ENCODE measurements at places on chromosomes 16 and 17.

DNA sequence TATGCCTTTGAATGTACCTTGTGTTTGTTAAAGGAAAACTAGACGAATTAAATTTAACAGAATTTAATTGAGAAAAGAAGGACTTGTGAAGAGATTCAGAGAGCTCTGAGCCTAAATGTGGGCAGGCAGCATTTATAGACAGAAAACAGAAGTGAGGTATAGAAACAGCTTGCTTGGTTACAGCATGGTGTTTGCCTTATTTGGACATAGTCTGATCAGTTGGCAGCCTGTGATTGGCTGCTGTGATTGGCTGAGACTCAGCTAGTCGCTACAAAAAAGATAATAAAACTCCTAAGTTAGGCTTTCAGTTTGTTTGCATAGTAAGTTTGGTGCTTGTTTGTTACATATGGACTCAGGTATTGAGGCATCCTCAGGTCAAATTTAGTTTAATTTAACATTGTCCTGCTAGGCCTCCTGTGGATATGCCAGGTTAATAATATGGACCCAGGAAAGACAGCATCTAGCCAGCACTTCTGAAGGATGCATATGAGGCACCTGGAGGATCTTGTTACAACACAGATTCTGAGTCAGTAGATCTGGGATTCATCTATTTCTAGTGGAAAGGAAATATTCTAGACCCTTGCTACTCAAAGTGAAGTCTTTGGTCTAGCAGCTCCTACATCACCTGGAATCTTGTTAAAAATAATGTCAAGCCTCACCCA is 43.4 kb downstream of the SLFN5 start:
- no peak for DNase-seq

GRCh38 chr17:64067657-64068056 is 47.2 kb upstream of the ICAM2 start:
- no peak for DNase-seq

DNA sequence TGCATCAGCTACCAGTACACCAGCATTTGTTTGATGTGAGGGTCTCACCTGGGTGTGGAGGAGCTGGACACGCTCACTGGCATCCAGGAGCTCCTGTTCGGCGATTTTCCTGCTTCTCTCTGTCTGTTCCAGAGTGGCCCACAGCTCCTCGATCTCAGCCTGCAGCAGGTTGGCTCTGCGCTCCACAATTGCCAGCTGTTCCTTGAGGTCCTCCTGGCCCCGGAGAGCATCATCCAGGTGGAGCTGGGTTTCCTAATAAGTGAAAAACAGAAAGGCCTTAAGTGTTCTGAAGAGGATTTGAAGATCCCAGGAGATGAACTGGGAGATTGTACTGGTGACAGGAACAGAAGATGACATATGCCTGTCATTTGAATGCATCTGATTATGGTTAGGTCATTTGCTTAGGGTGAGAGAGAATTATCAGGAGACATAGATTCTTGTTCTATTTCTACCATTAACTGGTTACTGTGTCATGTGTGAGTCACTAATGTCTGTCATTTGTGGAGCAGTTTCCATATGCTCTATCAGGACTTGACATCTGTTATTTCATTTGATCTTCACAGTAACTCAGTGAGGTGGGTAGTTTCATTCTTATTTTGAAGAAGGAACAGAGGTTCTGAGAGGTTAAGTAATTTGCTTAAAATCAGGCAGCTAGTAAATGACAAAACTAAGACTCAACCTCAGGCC is 21.5 kb upstream of the MYH13 start:
- DNase-seq = no peak

DNA sequence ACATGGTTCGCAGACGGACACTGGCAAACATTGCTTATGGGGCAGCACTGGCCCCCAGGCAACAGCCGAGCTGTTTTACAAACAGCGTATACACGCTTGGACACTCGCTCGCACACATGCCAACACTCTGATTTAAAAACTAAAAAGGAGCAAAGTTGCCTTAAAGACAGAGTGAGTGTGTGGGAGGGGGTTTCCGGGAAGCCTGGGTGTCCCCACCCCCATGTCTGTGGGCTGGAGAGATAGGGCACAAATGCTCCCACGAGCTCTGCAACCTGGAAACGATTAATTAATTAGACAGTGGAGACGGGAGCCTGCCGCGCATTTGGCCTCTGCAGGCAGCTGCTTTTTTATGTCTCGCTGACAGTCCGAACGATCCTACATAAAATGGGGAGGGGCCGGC is 107.9 kb upstream of the ZNF469 start:
- DNase-seq = no peak

GRCh38 chr17:50749245-50749644 is 18.1 kb downstream of the ANKRD40CL start:
- no peak for DNase-seq

DNA sequence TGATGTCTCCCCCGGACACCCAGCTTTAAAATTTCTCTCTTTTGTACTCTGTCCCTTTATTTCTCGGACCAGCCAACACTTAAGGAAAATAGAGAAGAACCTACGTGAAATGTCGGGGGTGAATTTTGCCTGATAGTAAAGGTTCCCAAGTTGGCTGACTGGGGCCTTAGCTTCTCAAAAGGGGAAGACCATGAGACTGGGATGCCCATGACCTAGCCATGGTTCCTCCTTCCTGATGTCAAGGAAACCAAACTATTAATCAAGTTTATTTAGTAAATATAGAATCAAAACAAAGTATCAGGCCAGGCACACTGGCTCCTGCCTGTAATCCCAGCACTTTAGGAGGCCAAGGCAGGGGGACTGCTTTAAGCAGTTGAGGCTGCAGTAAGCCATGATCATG is 2.4 kb upstream of the EIF1 start:
- DNase-seq = no peak

- DNase-seq = no peak
Measured at GRCh38 chr17:61238455-61238933, 161.1 kb upstream of the TBX2 start.

DNA sequence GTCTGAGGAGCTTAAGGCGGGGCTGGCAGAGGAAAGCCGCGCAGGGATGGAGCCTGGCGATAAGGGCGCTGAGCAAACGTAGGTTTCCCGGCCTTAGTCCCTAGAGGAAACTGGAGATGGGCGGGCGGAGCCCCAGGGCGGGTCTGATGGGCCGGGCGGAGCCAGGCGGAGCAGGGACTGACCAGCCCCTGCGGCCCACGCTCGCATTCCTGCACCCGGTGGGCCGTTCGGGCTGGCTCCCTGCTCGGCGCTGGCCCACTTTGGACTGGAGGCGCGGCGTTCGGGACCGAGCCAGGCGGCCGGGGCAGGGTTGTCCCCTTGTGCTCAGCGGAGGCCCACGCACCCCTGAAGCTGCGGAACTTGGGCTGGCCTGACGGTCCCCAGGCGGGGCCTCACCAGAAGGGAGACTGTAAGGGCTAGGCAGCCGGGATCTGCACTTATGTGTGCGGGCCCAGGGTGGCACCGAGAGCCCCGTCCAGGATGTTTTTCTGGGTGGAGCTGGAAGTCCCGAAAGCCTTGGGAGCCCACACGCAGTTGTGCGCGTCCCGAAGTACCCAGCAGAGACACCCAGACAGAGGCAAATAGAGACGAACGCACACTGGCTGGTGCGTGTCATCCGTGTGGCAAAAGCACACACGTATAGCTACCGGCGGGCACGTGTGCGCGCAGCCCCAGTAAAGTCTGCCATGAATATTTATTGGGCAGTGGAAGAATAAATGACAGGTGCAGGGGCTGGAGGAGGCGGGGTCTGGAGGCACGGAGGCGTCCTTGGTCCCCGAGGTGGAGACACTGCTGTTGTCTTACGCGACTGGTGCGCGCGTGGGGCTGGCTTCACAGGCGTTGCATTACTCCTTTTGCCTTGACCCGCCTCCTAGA is 1.4 kb downstream of the PYDC1 start:
- DNase-seq = no peak

- no peak for DNase-seq
Measured at GRCh38 chr16:70407811-70408274, 31.1 kb downstream of the ST3GAL2 start.

DNA sequence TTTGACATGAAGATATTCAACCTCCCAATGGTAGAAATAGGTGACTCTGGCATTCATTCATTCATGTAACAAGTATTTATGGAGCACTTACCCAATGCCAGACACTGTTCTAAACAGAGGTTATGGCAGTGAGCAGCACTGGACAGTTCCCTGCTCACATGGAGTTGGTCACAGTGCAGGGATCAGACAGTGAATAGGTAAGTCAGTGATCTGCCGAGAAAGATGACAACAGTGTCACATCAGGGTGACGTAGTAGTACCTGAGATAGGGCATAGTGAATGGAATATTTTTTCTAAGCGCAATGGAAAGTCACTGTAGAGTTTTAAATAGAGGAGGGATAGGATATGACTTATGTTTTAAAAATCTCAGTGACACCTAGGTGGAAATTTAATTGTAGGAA is 791.4 kb upstream of the RBFOX1 start:
- no peak for DNase-seq

GRCh38 chr16:6249863-6250262 is 1082.8 kb upstream of the RBFOX1 start:
- DNase-seq = no peak

GRCh38 chr16:85357924-85358505 is 245.7 kb upstream of the CIBAR2 start:
- DNase-seq = no peak

- DNase-seq = no peak
Measured at GRCh38 chr17:1153795-1154546, 25.8 kb downstream of the ABR start.

GRCh38 chr17:81254955-81255717 is 16.0 kb downstream of the NDUFAF8 start:
- DNase-seq = no peak

GRCh38 chr16:49027420-49027819 is 254.2 kb downstream of the CBLN1 start:
- DNase-seq = no peak

GRCh38 chr16:25966172-25967097 is 274.7 kb downstream of the HS3ST4 start:
- no peak for DNase-seq

GRCh38 chr16:19713697-19714096 is 4.3 kb downstream of the KNOP1 start:
- no peak for DNase-seq

- no peak for DNase-seq
Measured at GRCh38 chr17:64632194-64632593, 29.9 kb downstream of the SMURF2 start.

DNA sequence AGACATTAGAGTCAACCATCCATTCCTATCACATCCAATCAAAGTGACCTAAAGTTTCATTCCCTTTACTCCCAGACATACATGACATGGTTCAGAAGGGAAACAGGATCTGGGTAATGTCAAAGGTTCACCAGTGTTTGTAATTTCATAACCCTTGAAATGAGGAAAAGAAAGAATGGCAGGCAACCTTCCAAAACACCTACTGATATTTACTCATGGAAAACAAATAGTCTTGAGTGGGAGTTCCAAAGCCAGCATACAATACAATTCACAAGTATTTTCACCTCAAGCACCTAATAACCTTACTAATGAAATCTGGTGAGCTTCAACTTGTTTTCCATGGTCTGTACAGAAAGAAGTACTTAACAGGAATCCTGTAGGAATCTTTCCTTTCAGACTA is 72.5 kb upstream of the AXIN2 start:
- DNase-seq = no peak

- DNase-seq = no peak
Measured at GRCh38 chr16:74577882-74578366, 29.0 kb downstream of the GLG1 start.

DNA sequence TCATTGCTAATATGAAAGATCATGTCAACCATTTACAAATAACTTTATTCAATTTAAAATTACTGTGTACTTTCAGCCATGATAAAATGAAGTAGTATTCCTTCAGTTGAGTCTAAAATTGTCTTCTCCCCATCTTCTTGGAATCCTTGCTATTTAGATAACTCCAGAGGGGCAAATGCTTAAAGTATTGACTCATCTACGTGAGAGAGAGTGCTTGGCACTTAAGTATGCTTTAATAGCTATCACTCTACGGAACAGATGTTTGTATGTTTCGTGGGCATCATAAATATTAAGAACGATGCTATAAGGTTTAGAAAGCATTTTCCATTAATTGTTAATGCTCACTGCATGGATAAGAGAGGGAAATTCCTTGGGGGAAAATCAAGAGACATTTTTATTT is 69.3 kb upstream of the MED13 start:
- DNase-seq = no peak

DNA sequence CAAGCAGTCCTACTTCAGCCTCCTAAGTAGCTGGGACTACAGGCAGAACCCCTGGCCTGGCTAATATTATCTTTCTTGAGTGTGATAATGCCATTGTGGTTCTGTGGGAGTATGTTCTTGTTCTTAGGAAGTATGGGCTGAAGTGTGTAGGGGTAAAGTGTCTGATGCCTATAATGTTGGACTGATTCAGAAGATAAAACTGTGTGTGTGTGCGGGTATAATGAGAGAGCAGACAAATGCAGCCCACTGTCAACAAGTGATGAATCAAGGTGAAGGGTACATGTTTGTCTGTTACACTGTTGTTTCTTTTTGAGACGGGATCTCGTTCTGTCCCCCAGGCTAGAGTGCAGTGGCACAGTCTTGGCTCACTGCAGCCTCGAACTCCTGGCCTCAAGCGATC is 127.5 kb downstream of the CLEC16A start:
- no peak for DNase-seq

- DNase-seq = no peak
Measured at GRCh38 chr16:83714286-83714685, 93.5 kb upstream of the HSBP1 start.

GRCh38 chr16:28013392-28013791 is 50.1 kb downstream of the GSG1L start:
- DNase-seq = no peak

DNA sequence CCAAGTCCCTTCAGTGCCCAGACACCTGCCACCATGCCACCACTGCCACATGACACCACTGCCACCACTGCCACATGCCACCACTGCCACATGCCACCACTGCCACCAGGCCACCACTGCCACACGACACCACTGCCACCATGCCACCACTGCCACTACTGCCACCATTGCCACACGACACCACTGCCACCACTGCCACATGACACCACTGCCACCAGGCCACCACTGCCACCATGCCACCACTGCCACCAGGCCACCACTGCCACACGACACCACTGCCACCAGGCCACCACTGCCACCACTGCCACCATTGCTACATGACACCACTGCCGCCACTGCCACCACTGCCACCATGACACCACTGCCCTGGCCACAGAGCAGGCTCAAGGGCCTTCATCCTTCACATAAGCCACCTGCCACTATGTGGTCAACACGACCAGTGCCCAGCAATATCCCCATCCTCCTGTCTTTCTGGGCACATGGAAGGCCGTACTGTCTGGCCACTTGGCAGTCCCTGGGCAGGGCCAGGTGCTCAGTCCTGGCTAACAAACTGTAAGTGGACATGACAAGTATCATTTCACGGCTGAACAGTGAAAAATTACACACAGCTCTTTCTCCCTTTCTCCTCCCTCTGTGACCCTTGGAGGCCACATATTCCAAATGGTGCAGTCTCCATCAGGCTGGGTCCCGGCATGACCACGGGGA is 33.1 kb downstream of the ABR start:
- DNase-seq = no peak

- DNase-seq = no peak
Measured at GRCh38 chr17:18977646-18978045, 25.7 kb downstream of the SLC5A10 start.

- no peak for DNase-seq
Measured at GRCh38 chr16:87593710-87594258, 8.5 kb upstream of the JPH3 start.

All from stimulated activated CD8-positive, alpha-beta memory T cell treated with anti-CD3 and anti-CD28 coated beads, Interleukin-15, amount 100 ng/mL, for 48 hours (primary cell).